HEK293T (cell line): ENCODE measurements at places on chromosomes 3 and 15.

- DNase-seq = no peak
These were observed 91.1 kb upstream of the PLXNA1 start for GRCh38 chr3:126891791-126892190.

GRCh38 chr3:9770276-9770812 is 597 bp upstream of the CAMK1 start:
- DNase-seq = no peak

- DNase-seq = peak; percentile 17
These were observed 451 bp downstream of the ONECUT1 start for GRCh38 chr15:52789601-52790168.

DNA sequence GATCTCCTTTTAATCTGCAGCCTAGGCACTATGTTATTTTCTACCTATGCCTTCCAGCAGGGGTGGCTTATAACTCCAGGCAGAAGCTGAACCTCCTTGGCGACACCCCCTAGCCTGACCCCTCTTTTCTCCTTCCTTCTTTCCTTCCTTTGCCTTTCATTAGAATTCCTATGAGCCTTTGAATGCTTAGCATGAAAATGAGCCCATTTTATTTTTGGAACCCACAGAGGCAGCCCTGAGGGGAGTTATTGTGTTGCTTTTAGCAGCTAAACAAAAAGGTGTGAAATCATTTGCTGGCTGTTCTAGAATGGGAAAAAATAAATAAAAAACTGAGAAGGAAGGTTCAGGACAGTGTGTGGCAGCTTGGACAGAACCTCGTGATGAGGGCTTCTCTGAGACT is 164.6 kb upstream of the ICE2 start:
- no peak for DNase-seq

GRCh38 chr15:53627279-53627678 is 132.2 kb downstream of the WDR72 start:
- no peak for DNase-seq

GRCh38 chr15:88419830-88420229 is 47.4 kb downstream of the MRPL46 start:
- DNase-seq = no peak

DNA sequence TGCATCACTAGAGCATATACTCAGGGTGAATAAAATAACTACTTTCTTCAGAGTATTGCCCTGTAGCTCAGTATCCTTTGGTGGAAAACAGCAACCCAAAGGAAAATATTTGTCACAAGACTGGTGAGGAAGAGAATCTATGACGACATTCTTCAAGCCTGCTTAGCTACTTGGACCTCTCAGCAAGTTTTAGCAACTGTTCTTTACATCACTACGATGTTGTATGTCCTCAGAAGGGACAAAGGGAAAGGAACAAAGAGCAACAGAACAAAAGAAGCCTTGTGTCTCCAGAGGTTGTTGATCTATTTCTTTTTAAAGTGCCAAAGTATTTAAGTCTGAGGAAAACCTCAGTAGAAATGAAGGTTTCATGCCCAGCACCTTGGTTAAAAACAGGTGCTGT is 746.7 kb downstream of the NAALADL2 start:
- DNase-seq = no peak
